ENCODE measurements at places on chromosomes 3 and 15.

- DNase-seq, result no peak
Observed at GRCh38 chr15:65204931-65205660, 6.2 kb downstream of the CILP start.

GRCh38 chr3:28846971-28847478 is 433.8 kb upstream of the RBMS3 start:
- no peak for DNase-seq

DNA sequence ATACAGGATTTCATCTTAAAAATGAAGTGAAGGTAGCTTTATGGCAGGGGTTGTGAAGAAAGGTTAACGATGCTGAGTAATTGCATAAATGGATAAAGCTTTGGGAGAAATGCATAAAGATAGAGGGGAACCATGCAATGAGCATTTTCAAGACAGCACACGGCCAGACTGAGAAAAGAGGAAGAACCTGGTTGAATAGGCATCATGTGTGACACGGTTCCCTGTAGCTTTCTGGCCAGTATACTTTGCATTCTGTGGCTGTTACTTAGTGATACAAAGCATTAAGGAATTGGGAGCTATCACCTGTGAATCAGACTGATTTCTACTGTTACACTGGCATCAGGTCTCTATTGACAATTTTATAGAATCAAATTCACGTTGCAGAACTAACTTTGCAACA is 33.3 kb downstream of the NR2C2 start:
- DNase-seq, result no peak

GRCh38 chr15:69609176-69609575 is 156.6 kb downstream of the RPLP1 start:
- DNase-seq, result no peak

DNA sequence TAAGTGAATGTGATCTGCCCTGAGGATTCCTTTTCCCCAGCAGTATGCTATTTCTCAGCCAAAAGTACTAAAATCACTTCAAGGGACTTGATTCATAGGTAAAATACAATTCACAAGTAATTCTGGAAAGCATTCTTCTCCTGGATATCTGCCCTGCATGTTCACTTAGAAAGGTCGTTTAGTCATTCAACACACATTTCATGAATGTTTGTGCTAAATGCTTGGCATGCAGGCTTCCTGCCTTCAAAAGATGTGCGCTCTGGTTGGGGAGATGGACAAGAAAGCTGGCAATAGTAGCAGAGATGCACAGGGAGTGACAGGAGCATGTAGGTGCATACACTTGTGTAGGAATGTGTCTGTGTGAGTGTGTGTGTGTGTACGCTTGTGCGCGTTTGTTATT is 360.7 kb downstream of the PTPRG start:
- no peak for DNase-seq

GRCh38 chr15:88627463-88627862 is 6.3 kb downstream of the AEN start:
- DNase-seq, result no peak

DNA sequence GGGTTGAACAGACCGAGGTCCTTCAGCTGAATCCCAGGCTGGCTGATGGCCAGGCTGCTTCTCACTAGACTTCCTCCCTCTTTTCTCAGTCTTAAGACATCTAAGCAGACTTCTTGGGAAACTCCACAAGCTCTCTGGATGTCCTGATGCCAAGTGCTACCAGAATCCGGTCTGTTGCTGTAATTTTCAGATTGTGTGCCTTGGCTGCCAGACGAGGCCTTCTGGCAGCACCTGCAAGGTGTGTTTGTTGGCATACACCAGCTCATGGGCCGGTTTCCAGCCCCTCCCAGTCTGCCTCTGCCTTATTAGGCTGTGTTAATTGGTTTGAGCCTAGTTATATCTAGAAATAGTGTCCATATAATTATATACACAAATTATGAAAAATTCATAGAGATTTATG is 120.6 kb downstream of the TNIK start:
- no peak for DNase-seq

GRCh38 chr15:70149667-70150404 is 52.1 kb upstream of the TLE3 start:
- no peak for DNase-seq

- DNase-seq, result no peak
Observed at GRCh38 chr3:194251461-194251860, 99.7 kb downstream of the CPN2 start.

DNA sequence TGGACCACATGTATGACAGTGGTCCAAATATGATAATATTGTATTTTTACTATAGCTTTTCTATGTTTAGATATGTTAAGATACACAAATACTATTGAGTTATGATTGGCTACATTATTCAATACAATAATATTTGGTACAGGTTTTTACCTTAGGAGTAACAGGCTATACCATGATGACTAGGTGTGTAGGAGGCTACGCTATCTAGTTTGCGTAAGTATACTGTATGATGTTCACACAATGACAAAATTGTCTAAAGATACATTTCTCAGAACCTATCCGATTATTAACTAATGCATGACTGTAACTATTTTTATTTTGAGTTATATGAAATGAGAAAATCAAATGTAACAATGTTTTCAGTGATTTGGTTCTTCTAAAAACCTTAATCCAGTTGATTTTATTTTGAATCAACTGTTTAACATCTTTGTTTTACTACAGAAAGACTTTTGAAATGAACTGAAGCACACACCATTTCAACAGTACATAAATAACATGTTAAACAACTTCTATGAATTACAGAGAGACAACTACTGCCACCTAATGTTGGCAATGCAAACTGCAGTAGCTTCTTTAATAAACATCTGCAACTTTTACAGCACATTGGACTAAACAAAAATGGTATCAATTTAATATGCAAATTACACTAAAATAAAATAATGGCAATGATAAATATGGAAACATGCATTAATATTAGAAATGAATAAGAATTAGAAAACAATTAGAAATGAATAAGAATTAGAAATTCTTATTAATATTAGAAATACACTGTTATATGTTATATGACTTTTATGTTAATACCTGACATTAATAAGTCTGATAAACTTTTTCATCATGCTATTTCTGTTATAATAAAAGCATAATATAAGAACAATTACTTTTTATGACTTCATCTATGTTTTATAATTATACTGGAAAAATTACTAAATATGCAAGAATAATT is 255.7 kb downstream of the MBNL1 start:
- peak; percentile 27 for DNase-seq

DNA sequence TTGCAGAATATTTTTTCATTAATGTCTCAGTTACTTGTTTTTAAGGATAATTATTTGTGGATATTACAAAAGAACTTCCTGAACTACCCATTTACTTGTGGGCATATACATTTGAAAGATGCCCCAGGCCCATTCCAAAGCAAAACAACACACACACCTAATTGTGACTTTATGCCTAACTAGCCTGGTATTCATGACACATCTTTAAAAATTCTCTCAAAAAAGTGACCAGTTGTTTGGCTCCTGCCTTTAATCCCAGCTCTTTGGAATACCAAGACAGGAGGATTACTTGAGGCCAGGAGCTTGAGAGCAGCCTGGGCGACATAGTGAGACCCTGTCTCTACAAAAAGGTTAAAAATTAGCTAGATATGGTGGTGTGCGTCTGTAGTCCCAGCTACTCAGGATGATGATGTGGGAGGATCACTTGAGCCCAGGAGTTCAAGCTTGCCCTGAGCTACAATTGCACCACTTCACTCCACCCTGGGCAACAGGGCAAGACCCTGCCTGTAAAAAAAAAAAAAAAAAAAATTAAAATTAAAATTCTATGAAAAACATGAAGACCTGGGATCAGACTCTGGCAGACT is 51.7 kb upstream of the SLC4A7 start:
- DNase-seq, result no peak

GRCh38 chr3:121665488-121665887 is 4.8 kb upstream of the HCLS1 start:
- DNase-seq, result no peak

GRCh38 chr3:125431391-125431790 is 56.3 kb upstream of the ZNF148 start:
- DNase-seq, result no peak

DNA sequence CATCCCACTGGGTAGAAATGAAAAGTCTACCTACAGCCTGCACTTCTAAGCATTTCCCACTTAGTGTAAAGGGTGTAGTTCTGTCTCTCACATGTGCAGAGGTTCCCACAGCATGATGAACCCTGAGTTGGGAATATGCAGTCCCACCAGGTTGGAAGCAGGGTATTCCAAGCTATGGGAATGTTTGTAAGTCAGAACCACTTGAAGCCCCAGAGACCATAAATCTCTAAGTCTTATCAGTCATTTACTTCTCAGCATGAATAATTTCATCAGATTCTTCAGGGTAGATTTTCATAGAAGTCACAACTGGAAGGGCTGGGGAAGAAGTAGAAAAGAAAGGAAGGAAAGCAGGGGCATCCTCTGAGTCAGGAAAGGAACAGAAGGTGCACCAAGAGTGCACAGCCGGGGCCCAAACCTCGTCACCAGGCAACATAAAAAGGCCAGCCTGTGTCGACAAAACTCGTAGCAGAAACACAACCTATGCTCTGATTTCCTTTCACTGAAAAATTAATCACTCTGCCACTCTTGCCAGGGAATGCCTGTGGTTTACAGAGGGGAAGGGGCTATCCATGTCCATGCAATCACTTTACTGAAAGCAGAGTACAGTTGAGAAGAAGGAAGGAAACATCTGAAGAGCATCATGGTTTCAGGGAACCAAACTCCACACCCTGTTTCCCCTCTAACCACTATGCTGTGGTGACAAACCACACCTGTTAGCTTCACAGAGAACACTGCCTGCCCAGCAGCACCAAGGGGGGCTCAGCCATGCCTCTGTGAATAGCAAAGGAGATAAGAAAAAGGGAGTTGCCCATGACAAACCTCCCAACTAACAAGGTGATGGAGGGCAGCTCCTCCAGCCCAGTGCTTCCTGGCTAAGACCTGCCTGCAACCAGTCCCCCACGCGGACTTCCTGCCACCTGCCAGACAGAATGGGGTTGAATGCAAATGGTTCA is 40.5 kb downstream of the SH3BP5 start:
- DNase-seq, result no peak

GRCh38 chr15:94443186-94443585 is 211.8 kb downstream of the MCTP2 start:
- no peak for DNase-seq

GRCh38 chr15:62550106-62550505 is 385.0 kb upstream of the C2CD4B start:
- no peak for DNase-seq

- no peak for DNase-seq
Observed at GRCh38 chr3:14174483-14174882, 3.9 kb downstream of the XPC start.

GRCh38 chr3:164927728-164928127 is 150.6 kb downstream of the SI start:
- no peak for DNase-seq

- DNase-seq, result no peak
Observed at GRCh38 chr3:146128939-146129338, 32.0 kb downstream of the PLOD2 start.

DNA sequence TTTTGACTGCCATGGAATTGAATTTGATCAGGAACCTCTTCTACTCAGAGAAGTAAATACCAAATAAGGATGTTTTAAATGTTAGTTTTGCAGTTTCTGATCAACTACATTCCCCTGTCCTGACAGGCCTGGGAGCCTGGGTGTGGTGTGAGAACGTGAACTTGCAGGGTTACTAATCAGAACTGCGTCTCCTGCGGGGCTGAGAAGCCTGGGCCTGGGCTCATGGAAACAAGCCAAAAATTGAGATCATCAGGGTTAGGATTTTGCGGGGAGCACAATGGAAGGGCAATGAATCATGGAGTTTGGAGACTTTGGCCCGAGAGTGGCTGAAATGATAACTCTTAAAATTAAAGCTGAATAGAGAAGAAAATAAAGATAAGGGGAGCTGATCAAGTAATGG is 47.8 kb upstream of the C3orf70 start:
- no peak for DNase-seq

- no peak for DNase-seq
Observed at GRCh38 chr15:90912770-90913075, 9.6 kb downstream of the MAN2A2 start.

GRCh38 chr15:71800190-71800589 is 10.2 kb upstream of the NR2E3 start:
- no peak for DNase-seq

- no peak for DNase-seq
Observed at GRCh38 chr15:83582381-83582780, 71.5 kb upstream of the ADAMTSL3 start.

- DNase-seq, result no peak
Observed at GRCh38 chr3:22928216-22929110, 274.7 kb upstream of the UBE2E2 start.

- no peak for DNase-seq
Observed at GRCh38 chr3:83632526-83632925, 1326.3 kb upstream of the CADM2 start.

DNA sequence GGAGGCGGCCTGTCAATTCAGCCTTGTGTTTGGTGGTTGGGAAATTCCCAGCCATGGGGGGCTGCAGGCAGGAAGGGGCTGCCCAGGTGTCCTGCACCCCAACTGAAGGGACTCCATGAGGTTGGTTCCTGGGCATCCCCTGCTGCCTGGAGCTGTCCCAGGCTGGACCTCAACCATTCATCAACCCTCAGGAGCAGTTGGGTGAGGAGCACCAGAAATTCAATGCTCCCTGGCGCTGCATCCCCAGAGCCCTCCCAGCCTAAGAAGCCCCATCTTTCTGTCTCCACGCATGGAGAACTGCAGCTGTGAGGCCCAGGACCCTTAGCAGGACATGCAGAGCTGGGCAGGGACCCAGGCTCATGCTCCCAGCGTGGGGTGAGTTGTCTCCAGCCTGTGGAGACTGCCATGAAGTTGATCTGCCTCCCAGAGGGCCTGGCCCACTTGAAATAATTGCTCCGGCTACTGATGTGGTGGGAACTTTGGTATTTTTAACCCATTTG is 8.0 kb upstream of the SEMA3B start:
- DNase-seq, result no peak

GRCh38 chr15:67585681-67586080 is 43.2 kb downstream of the MAP2K5 start:
- no peak for DNase-seq

- DNase-seq, result no peak
Observed at GRCh38 chr3:21357241-21357640, 393.8 kb downstream of the ZNF385D start.

DNA sequence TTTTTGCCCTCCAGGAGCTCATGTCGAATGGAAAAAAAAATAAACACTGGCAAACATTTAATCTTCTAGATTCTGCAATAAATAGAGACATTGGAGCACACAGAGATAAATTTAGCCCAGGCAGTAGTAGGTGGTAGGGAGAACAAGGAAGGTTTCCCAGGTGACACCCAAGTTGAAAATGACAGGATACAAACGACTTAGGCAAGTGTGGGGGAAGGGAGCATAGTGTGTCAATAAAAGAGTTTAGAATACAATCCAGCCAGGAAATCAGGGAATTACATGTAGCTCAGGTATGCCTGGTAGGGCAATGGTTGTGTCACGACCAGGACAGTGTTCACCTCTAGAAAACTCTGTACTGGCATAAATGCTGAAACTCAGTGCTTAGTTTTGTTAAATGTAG is 364.6 kb upstream of the AGTR1 start:
- DNase-seq, result no peak

- no peak for DNase-seq
Observed at GRCh38 chr3:18510947-18511346, 85.8 kb upstream of the SATB1 start.
